Neural crest cell (in vitro differentiated cells): ENCODE measurements at places on chromosomes 2 and 18.

DNA sequence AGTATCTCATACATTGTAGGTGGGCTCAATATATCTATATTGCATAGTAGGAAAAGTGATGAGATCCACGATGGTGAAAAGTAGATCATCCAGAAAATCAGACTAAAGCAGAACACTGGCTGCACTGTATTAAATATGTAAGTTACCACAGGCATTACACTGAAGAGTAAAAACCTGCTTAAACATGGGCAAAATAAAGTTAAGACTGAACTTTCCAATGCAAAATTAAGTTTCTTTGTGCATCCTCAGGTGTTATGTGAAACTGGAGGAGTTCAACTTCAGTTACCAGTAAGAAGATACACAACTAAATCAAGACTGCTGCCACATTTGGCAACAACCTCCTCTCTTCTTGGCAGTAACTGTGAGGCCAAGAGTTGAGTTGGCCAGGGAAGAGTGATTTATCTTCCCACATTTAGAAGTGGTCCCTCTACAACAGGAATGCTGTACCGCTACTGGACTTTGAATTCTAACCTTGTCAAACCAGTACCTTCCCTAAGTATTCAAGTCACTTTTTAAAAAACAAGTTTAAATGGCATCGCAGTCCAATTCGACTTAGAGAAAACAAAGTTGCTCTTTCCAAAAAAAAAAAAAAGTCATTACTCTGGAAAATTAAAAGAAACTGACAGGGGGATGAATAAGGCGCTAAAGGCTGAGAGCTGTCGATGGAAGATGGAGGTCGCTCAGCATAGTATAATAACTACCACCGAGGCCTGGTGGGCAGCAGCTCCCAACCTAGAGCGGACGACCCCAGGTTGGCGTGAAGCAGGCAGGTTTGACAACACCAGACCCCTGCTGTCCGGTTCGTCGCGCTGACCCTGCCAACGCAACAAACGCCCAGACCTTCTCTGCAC, 1.1 kb downstream of the MAP4K3 start:
- peak; percentile 22 for DNase-seq

GRCh38 chr2:172436889-172437288, 9.5 kb downstream of the ITGA6 start:
- DNase-seq: no peak

GRCh38 chr18:46246101-46246500, 141.9 kb downstream of the HAUS1 start:
- DNase-seq: no peak

GRCh38 chr2:236562434-236562833, 7.2 kb upstream of the ACKR3 start:
- no peak for DNase-seq

- DNase-seq: no peak
These were observed 50.6 kb upstream of the ZEB2 start for GRCh38 chr2:144570566-144570965.

- DNase-seq: no peak
These were observed 301.4 kb downstream of the GALR1 start for GRCh38 chr18:77551055-77551454.
